Glutamatergic neuron (in vitro differentiated cells): ENCODE measurements at places on chromosomes 3 and 15. TPM values are rescaled to one million over a fixed set of nuclear protein-coding genes. Genes with fewer than 3 reads are reported as not detected.

- H3K27me3 ChIP-seq = peaks cover 4% of the 10 kb centered on the region
- no peak for DNase-seq
- no peak overlapping the region for H3K27ac ChIP-seq
- H3K36me3 ChIP-seq = no peaks in the 10 kb centered on the region
- H3K4me1 ChIP-seq = peaks cover 3% of the 10 kb centered on the region
Observed at GRCh38 chr3:184733181-184733580, 21.3 kb upstream of the MAGEF1 start.

DNA sequence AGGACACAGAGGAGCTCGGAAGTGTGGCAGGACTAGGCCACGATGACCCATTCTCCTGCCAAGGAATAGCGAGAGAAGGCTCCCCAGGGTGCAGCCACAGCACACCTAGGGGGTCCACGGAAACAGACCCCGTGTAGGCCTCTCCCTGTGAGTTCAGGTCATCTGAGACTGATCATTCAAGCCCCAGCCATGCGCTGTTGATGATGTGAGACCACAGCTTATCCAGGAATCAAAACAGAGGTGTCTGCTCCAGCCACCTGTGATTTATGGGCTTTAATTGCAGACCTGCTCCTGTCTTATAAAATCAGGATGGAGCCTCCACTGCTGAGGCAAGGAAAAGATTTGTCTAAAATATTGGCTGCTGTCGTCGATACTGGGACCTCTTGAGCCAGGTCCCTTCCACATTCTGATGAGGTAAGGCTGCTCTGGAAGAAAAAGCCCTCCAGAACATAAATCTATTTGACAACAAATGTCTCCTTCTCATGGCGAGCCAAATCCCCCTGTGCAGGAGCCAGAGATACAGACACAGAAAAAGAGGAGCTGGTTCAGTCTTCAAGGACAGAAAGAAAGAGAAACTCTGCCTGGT lies 186.7 kb downstream of the TJP1 start:
- H3K4me3 ChIP-seq = no peak overlapping the region
- no peak for DNase-seq
- no peaks in the 10 kb centered on the region for H3K36me3 ChIP-seq
- peaks cover 7% of the 10 kb centered on the region for H3K27me3 ChIP-seq

DNA sequence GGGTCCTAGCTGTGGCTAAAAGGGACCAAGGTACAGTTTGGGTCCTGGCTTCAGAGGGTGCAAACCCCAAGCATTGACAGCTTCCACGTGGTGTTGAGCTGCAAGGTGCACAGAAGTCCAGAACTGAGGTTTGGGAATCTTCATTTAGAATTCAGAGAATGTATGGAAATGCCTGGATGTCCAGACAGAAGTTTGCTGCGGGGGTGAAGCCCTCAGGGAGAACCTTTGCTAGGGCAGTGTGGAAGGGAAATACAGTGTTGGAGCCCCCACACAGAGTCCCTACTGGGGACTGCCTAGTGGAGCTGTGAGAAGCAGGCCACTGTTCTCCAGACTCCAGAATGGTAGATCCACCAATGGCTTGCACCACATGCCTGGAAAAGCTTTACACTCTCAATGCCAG lies 17.9 kb downstream of the RNF13 start:
- no peak overlapping the region for H3K27ac ChIP-seq
- no peaks in the 10 kb centered on the region for H3K4me1 ChIP-seq
- peaks cover 41% of the 10 kb centered on the region for H3K36me3 ChIP-seq
- H3K4me3 ChIP-seq = no peak overlapping the region

GRCh38 chr3:190325923-190326322 lies 3.7 kb upstream of the CLDN1 start:
- H3K27me3 ChIP-seq = peaks cover 6% of the 10 kb centered on the region
- H3K27ac ChIP-seq = no peak overlapping the region
- DNase-seq = no peak
- peaks cover 2% of the 10 kb centered on the region for H3K4me1 ChIP-seq
- no peak overlapping the region for H3K4me3 ChIP-seq

DNA sequence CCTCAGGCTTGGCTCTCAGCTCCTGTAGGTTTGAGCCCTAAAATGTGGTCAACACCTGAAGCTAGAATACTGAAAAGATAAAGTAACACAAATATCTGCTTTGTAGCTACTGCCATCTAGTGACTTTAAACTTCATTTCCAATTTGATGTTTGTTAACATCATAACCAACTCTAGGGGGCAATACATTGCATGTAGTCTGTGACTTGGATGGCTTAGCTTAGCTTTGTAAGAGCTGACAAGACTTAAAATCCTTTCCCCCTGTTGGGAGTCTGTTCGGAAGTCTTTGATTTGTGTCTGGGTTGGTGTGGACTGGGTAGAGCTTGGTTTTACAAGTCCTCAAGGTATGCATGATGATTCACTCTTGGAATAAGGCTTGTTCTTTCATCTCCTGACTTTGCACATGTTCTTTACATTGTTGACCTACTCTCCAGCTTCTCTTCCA lies 51.7 kb downstream of the SCN11A start:
- no peaks in the 10 kb centered on the region for H3K27me3 ChIP-seq
- DNase-seq = no peak
- H3K4me1 ChIP-seq = no peaks in the 10 kb centered on the region
- H3K4me3 ChIP-seq = no peak overlapping the region
- H3K36me3 ChIP-seq = no peaks in the 10 kb centered on the region

DNA sequence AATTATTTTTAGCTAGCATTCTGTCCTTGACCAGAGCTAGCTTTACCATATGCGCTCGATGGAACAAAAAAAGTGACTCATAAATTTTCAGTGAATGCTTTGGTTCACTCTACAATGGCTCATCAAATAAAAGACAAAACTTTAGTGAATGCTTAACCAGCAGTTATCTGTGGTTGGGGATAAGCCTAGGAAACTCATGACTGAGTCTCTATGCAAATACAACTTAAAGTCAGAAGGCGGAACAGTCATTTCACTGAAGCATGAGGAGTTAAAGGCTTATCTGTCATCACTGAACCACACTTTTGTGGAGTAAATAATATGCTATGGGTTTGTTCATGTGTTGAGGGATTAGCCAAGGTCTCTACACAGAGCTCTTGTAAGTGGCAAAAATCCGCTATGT lies 308.4 kb downstream of the SQOR start:
- no peaks in the 10 kb centered on the region for H3K36me3 ChIP-seq
- no peak overlapping the region for H3K27ac ChIP-seq
- no peaks in the 10 kb centered on the region for H3K4me1 ChIP-seq
- no peak overlapping the region for H3K4me3 ChIP-seq

DNA sequence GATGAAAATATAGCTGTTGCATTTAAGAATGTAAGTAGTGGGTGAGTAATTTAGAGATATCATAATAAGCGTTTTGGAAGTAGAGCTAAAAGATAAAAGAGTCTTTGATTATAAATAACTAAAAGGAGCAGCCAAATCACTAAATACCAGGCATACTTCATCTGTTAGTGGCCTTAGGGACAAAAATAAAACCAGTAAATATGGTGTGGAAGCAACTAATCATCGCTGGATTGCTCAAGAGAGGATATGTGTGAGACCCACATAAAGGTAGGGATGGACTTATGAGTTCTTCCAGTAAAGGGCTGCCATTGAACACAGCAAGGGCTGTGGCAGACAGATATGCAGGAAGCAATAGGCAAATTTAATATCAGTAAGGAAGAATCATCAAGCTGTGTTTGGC lies 356.2 kb downstream of the CNTN4 start:
- DNase-seq = no peak
- no peaks in the 10 kb centered on the region for H3K4me1 ChIP-seq
- no peaks in the 10 kb centered on the region for H3K27me3 ChIP-seq
- H3K4me3 ChIP-seq = no peak overlapping the region

- H3K4me1 ChIP-seq = peaks cover 12% of the 10 kb centered on the region
- peaks cover 2% of the 10 kb centered on the region for H3K27me3 ChIP-seq
- no peak overlapping the region for H3K4me3 ChIP-seq
- no peak for DNase-seq
Observed at GRCh38 chr3:44939581-44940036, 36.4 kb downstream of the ZDHHC3 start.

DNA sequence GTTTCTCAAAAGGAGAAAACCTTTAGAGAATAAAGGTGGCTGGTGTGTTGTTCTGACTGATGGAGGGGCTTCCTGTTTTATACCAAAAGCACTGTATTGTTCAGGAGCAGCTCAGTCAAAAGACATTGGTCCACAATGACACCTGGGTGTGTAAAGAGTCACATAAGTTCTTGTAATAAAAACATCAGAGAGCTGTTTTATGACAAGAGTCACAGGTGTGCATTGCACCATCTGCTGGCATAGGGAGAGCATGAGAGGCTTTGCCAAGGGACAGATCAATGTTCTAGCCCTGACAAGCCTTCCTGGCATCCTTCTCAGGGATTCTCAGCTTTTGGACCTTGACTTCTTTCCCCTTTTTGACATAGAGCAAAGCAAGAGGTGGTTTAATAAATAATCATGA lies 20.4 kb downstream of the ARPP21 start:
- H3K4me3 ChIP-seq = no peak overlapping the region
- no peak overlapping the region for H3K27ac ChIP-seq
- peaks cover 26% of the 10 kb centered on the region for H3K4me1 ChIP-seq
- H3K36me3 ChIP-seq = no peaks in the 10 kb centered on the region
- H3K27me3 ChIP-seq = peaks cover 9% of the 10 kb centered on the region

GRCh38 chr15:80736560-80736959 lies 41.5 kb downstream of the ABHD17C start:
- no peak overlapping the region for H3K4me3 ChIP-seq
- no peak for DNase-seq
- H3K36me3 ChIP-seq = peaks cover 7% of the 10 kb centered on the region
- peaks cover 4% of the 10 kb centered on the region for H3K27me3 ChIP-seq
- H3K27ac ChIP-seq = no peak overlapping the region

Gene CACNA2D2
- total RNA-seq = 5.0 TPM

Gene NSMCE3
- 6.5 TPM for total RNA-seq

Gene C3orf80
- total RNA-seq = 0.34 TPM

Gene LRTM1
- total RNA-seq = not detected

Gene NRROS
- total RNA-seq = 0.42 TPM

Gene FAM81A
- total RNA-seq = not detected
